ENCODE measurements at places on chromosomes 5 and 9.

DNA sequence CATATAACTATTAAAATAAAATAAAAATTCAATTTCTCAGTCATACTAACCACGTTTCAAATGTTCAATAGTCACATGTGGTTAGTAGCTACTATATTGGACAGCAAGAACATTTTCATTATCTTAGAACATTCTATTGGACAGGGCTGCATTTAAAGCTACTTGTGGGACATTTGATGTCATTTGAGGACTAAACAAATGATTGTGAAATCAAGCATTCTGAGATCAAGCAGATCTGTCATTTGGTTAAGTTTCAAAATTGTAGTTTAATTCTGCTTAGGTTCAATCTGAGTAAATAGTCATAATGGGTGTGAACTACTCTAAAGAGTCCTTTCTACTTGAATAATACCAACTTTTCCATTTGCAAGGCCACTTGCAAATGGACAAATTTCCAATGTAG, 226.9 kb upstream of the C9orf72 start:
- no peak for DNase-seq

DNA sequence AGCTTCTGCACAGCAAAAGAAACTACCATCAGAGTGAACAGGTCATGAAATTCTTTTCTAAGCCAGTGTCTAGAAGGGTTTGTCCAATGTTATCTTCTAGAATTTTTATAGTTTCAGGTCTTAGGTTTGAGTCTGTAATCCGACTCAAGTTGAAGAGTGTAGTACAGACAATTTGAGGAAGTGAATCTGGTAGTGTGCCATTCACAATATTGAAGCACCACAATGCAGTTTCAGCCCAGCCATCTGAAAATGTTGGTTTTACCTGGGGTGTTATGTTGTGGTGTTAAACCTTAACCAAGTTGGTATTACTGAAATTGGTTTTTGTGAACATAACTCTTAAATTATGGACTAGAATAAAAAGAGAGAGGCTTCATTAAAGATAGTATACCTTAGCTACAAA, 77.2 kb downstream of the ADAMTS16 start:
- DNase-seq, result no peak

DNA sequence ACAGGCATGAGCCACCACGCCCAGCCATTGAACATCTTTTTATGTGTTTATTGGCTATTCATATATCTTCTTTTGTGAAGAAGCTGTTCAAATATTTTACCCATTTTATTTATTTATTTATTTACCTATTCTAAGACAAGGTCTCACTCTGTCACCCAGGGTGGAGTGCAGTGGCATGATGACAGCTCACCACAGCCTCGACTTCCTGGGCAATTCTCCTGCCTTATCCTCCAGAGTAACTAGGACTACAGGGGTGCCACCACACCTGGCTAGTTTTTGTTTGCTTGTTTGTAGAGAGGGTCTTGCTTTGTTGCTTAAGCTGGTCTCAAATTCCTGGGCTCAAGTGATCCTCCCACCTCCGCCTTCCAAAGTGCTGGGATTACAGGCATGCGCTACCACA, 33.5 kb downstream of the NAIF1 start:
- DNase-seq, result no peak

GRCh38 chr5:125536095-125536494, 789.7 kb upstream of the ZNF608 start:
- DNase-seq, result no peak

DNA sequence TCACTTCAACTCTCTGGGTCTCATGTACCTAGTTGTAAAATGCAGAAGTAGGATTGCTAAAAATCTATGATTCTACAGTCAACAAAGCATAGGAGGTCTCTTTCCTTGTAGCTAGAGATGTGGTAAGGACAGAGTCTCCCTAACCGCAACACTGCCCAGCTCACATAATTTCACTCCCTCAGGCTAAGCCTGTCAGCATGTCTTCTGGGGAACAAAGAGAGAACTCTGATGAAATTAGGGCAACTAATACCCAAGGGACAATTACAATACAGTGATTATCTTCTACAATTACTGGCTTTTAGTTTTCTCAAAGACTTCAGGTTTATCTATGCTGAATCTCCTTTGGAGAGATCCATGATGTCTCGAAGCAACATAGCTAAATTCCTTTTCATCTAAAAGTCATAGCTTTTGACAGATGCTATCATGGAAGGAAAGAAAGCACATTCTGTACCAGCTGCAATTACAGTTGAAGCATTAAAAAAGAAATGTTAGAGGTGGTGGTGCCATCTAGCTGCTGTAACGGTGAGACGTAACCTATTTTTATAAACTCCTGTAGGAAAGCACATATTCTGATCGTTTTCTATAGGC, 141.1 kb upstream of the TARS1 start:
- no peak for DNase-seq

- no peak for DNase-seq
These were observed 17.0 kb upstream of the ERGIC1 start for GRCh38 chr5:172816925-172817562.

DNA sequence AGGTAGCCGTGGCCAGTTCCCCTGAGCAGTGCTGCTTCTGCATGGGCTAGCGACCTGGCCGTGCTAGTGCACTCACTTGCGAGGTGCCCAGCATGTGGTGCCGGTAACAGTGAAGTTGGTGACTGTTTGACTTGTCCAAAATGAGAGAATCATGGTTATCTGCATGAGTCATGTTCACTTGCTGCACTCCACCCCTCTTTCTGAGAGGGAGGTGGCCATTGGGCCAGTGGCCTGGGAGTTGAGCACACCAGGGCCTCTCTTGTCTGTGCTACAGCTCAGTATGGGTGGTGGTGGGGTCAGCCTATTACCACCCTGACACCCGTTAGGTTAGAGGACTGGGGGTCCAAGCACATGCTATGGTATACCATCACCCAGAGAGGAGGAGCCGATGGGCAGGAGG, 55.4 kb upstream of the GARNL3 start:
- no peak for DNase-seq

- DNase-seq, result no peak
These were observed 78.7 kb downstream of the HSPA4 start for GRCh38 chr5:133130387-133131118.

- no peak for DNase-seq
These were observed 498.1 kb downstream of the TLE1 start for GRCh38 chr9:81191222-81191621.

GRCh38 chr9:135117281-135117680, 29.8 kb downstream of the OLFM1 start:
- no peak for DNase-seq

DNA sequence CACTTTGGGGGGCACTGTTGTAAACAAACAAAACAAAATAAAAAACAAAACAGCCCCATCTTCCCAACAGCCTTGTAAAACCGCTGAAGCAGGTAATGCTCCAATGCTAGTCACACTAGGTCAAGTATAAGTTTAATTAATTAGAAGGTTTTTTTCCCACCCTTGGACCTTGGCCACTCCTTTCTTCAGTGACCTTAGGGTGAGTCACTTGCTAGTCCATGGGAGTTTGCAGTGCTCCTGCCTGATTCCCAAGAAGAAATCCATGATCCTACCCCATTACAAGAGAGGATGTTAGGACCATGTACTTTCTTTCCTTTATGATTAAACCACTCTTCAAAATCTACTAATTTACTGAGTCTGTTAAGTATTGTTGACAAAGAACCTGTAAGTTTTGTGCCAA, 192.2 kb upstream of the CDKN2B start:
- no peak for DNase-seq

- DNase-seq, result peak; percentile 11
These were observed 1.5 kb downstream of the VDAC1 start for GRCh38 chr5:134003064-134003816.

- no peak for DNase-seq
These were observed 45.2 kb upstream of the SHOC1 start for GRCh38 chr9:111839987-111840386.

DNA sequence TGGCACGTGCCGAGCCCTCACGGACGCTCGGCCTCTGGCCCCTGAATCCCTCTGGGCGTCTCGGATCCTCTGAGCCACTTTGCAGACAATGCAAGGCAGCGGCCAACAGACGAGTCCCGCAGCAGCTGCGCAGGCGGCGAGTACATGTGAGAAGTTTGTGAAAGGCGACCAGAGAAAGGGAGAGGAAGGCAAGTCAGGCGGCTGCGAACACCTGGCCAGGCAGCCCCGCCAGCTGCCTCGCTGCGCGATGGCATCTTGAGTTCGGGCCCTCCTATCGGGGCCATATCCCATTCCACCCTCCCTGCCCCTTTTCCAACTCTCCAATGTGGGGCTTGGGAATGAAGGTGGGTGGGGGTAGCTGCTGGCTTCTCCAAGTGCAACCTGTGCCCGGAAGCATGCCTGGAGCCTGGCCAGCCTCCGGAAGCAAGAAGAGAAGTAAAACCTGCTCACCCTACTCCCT, 4.5 kb upstream of the POU4F3 start:
- no peak for DNase-seq

GRCh38 chr5:177300951-177301350, 2.6 kb downstream of the RAB24 start:
- DNase-seq, result no peak

GRCh38 chr9:83392228-83392627, 146.0 kb downstream of the FRMD3 start:
- DNase-seq, result no peak

GRCh38 chr9:120888626-120889025, 11.6 kb upstream of the PHF19 start:
- no peak for DNase-seq

DNA sequence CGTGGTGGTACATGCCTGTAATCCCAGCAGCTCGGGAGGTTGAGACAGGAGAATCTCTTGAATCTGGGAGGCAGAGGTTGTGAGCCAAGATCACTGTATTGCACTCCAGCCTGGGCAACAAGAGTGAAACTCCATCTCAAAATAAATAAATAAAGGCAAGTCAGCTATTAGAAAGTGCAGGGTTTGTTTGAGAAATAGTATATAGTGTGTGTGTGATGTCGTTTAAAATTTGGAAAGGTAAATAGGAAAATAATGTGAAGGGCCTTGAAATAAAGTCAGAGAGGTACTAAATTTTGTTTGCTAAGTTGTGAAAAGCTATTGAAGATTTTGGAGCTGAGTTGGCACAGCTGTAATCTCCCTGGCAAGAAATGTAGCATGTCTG, 17.8 kb downstream of the ZNF131 start:
- DNase-seq, result no peak

GRCh38 chr5:146620031-146620668, 104.2 kb upstream of the GPR151 start:
- no peak for DNase-seq

GRCh38 chr5:177189965-177190364, 56.4 kb downstream of the NSD1 start:
- no peak for DNase-seq

- no peak for DNase-seq
These were observed 385.7 kb upstream of the CYLC2 start for GRCh38 chr9:102609461-102609860.

- DNase-seq, result no peak
These were observed 120.1 kb upstream of the MTAP start for GRCh38 chr9:21682381-21682780.

GRCh38 chr9:21634951-21635350, 152.8 kb upstream of the IFNE start:
- no peak for DNase-seq

- no peak for DNase-seq
These were observed 58.5 kb downstream of the MLANA start for GRCh38 chr9:5949103-5949699.

GRCh38 chr5:38286002-38286401, 27.6 kb downstream of the EGFLAM start:
- no peak for DNase-seq

DNA sequence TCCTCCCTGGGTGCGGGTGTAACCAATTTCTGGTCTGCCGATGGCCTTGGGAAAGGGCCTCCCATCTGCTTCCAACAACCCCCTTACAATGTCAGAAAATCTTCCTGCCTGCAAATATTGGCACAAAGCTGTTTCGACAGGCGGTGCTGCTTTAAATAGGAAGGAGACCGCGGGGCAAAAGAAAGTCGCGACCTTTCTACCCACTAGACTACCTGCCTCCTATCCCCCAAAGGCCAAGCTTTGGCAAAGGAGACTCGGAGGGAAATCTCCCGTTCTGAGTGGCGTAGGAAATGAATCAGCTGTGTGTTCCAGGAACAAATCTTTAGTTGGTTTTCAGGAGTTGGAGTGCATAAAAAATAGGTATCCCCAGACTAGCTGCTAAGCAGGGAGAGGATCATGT, 36.8 kb upstream of the NFIB start:
- no peak for DNase-seq

- DNase-seq, result no peak
These were observed 99.6 kb downstream of the ASTN2 start for GRCh38 chr9:117315236-117315635.

GRCh38 chr5:85017261-85017660, 632.6 kb upstream of the EDIL3 start:
- DNase-seq, result no peak

- no peak for DNase-seq
These were observed 460.5 kb downstream of the CCDC171 start for GRCh38 chr9:16013366-16013765.

- no peak for DNase-seq
These were observed 225.0 kb upstream of the PRR16 start for GRCh38 chr5:120239086-120239485.

DNA sequence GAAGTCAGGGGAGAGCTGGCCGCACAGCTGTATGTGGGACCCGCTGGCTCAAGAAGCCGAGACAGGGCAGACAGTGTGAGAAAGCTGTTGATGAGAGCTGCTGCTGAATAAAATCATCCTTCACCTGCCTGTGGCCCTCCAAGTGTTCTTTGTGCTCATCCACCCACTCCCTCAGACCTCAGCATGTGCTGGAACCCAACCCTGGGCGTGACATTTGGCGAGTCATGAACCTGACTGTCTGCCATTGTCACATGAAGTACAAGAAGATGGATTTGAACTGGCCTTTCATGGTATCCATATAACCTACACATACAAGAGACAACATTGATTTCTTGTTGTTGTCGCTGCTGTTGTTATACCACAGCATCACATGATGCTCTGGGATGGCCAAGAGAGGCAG, 139.7 kb upstream of the PLCXD3 start:
- no peak for DNase-seq

GRCh38 chr5:67510204-67510603, 313.6 kb upstream of the CD180 start:
- DNase-seq, result no peak

GRCh38 chr5:177509991-177510566, 453 bp upstream of the DOK3 start:
- no peak for DNase-seq

- no peak for DNase-seq
These were observed 810.7 kb upstream of the DMAC1 start for GRCh38 chr9:8610256-8610655.

- DNase-seq, result no peak
These were observed 209.6 kb upstream of the TNC start for GRCh38 chr9:115327436-115328122.

DNA sequence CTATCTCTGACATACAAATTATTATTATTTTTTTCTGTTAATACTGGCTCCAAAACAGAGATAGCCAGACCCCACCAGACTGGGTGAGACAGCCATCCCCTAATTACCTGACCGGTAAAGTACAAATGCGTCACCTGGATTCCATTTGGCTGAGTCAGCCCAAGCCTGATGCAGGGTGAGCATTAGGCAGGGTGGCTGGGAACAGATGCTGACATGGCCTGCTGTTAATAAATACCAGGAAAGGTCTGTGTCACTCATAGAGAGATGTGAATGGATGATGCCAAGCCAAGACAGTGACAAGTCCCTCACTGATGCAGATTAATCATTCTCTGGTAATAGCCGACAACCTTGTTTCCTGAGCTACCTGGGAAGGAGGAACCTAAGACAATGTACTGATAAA, 183.5 kb downstream of the TRIM32 start:
- DNase-seq, result no peak
